ENCODE measurements at places on chromosomes 3 and 15.
A peak's percentile ranks its signal among the peaks of the same experiment; 100 is the strongest.

DNA sequence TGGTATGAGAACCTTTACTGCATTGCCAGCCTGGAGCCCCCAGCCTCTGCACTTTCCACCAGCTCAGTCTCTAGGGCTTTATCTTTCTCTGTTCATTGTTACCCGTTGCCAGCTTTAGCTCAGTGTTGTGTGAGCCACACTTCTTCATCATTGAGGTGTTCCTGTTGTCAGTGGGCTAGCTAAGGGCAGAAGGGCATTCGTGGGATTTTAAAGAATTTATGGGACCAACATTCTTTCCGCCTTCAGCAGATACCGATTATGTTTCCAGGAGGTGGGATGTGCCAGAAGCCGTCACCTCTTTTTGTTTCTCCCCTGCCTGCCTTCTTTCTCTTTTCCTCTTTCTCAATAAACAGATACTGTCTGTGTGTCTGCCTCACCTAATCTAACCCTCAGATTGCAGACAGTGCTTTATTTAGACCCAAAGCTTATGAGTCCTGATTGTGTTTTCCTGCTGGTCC, 64.5 kb downstream of the PGPEP1L start:
- no peak for DNase-seq

DNA sequence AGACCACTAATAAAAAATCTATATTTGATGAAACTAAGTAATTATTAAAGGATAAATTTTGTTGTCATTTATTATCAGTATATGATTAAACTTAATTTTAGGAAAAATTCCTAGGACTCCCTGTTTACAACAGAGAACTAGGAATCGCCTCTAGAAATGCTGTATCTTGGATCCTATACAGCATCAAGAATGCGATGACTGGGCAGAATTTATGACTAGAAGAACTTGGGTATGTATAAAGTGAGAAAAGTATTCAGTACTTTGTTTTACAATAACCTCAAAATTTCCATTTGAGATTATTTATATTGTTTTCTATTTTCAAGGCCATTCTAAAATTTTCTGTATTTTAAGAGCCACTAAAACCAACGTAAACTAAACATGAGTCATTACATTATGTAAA, 82.3 kb upstream of the AGTR1 start:
- DNase-seq: no peak

DNA sequence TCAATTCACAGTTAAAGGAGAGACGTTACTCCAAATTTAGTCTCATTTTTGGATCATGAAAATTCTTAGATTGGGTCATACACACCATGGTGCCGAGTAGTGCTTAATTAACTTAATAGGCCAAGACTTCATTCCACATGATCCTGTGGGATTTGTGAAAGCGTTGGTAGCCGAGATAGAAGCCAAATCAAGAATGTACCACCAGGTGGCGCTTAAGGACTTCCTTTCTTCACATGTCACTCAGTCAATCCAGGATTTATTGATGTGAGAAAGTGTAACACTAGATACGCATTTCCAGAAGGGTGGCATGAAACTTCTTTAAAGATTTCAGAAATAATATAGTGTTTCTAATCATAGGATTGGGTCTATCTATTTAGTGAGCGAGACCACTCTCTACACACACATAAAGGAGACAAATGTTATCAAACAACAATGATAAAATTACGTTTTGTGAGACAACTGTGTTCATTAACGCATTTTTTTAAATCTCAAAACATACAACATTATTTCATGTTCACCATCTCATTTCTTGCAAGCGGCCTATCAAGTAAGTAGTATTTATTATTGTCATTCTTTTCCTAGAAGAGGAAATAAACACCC, 436.1 kb downstream of the CHL1 start:
- DNase-seq: no peak

DNA sequence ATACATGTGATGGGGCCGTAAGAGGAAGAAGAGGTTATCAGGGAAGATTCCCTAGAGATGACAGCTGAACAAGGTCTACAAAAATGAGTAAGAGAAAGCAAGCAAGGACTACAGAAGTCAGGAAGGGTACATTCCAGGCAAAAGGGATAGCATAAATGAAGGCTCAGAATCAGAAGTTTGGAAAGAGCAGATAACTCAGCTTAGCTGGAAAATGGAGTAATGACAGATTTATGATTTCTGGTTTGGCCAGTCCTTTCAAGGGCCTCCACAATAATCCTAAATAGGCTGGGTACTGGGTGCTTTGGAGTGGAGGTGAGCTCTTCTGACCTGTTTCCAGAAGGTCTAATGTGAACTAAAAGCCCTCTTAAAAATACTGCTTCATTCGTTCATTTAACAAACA, 110.7 kb downstream of the MYO5A start:
- no peak for DNase-seq

GRCh38 chr15:68578175-68578979, 416 bp upstream of the CORO2B start:
- peak; percentile 19 for DNase-seq

DNA sequence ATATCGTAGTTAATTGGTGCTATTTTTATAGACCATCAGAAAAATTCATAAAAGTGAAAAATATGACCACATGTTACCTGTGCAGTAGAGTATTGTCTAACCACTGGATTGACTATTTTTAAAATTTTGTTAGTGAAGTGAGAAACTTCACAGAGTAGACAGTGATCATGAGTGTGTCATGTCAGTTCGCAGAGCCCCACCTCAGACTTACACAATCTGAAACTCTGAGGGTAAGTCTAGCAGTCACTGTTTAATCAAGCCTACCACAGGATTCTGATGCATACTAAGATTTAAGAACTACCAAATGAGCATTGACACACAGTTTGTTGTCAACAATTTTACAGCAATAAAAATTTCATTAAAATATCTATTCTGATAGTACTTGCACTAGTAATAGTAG, 552.9 kb upstream of the SUCLG2 start:
- DNase-seq: no peak

DNA sequence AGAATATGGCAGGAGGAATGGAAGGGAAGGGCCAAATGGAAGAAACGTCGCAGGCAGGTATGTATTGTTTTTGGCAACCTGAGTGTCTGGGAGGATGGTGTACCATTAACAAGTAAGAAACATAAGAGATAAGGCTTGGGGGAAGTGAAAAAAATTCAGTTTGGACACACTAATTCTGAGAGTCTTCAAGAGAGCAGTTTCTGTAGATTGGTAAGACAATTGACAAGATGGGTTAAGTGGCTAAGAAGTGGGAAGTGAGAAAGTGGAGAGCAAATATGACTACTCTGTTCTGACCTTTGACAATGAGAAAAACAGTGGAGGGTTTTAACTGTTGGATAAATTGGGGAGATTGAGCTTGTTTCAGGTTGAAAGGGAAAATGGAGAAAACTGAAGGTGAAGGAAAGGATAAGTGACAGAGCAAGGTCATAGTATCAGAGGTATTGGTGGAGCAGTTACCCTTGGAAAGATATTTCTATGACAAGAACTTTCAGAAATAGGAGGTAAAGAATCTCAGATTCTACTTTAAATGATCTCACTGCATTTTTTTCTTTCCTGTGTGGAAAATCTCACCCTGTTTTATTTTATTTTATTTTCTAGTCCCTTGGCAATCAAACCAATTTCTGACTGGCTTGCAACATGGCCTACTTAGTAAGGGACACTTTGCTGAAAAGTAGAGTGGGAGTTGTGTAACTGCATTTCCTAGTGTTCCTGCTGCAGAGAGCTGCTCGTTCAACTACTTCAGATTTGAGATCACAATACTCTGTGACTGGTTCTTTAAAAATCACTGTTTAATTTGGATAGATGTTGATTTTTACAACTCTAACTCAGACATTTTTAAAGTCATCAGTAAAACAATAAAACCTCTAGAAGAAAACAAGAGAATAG, 23.1 kb upstream of the GABPB1 start:
- no peak for DNase-seq

- DNase-seq: no peak
Observed at GRCh38 chr3:193813501-193813830, 220.5 kb downstream of the OPA1 start.

DNA sequence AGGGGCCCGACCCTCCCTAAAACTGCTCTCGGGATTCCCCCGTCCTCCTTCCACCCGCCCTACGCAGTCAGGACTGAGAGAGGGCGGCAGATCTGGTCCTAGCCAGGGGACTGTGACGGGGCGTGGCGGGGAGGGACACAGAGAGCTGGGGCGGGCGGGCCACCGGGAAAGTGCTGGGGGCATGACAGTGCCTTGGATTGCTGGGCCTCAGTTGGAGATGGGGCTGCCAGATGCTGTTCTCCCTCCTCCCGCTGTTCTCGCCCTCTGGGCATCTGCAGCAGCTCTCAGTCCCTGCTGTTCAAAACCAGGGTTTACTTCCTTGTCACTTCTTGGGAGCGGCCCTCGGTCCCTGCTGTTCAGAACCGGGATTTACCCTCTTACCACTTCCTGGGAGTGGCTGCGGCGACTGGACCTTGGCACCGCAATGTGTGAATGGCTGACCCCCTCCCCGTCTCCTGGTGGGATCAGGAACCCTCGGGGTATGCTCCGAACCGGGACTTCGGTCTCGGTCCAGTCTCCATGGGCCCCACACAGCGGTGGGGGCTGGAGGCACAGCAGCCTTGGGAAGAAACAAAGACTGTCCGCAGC, 1.8 kb upstream of the RPP25 start:
- DNase-seq: no peak

DNA sequence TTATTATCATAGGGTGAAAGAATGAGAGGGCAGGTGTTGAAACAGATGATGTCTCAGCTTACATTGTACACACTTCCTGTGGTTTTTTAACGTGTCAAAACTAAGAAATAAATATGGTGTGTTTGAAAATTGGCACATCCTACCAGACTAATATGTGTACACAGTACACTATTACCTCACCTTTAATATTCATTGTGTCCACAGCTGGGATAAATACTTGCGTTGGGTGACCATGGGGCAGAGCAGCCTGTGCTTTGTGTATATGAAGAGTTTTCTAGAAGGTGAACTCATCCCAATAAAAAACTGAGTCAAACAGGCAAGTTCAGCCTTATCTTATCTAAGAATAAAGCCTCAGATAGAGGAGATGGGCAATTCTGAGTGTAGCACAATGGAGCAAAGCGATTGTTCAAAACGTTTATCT, 17.3 kb downstream of the SUCNR1 start:
- DNase-seq: no peak

DNA sequence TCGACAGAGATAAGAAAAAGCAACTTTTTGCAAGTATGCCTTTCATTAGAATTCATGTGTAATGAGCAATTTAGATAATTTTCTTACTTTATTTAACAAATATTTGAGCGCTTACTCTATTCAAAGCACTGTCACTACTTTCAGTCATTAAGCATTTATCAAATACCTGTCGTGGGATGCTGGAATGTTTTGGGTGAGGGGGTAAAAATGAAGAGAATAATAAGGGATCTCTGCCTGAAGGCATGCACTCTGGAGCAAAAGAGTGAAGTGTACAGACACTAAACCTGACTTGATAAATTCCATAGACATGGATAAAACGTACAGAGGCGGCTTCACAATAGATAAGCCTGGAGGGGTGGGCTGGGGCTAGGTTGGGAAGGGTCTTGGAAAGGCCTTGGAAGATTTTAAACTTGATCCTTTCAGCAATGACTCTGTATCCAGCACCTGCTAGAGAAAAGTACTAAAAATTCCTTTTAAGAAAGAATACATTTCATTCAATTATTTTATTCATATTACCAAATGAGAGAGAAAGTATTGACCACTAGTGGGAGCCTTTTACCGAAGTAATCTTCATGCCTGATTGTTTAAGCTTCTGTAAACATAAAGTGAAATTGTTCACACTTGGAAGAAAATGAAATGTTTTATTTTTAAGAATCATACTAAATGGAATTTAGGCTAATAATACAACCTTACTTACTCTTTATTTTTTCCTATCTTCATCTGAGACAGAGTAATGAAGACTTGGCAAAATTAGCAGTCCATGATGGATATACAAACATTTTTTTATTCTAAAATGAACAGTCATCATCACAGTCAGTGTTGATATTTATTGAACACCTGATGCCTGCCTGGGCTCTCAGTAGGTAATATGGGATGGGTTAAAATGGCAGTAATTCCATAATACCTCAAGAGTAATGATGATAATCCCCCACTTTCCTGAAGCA, 113.2 kb downstream of the PPP2R3A start:
- peak; percentile 52 for DNase-seq

DNA sequence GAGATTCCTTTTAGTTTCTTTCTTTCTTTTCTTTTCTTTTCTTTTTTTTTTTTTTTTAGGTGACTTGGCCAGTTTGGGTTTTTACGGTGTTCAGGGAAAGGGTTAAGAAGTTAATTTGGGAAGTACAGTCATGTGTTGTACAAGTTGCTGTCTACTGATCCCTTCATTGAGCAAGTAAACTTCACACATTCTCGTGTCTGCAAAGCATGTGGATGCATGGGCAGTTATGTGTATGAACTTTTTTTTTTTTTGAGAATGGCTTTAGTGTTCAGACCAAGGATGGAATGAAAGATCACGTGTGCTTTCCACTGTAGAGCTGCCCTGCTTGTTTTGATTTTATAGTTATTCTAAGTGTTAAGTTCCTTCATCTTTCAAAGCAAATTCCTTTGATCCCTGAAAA, 132.3 kb downstream of the PGPEP1L start:
- DNase-seq: no peak

DNA sequence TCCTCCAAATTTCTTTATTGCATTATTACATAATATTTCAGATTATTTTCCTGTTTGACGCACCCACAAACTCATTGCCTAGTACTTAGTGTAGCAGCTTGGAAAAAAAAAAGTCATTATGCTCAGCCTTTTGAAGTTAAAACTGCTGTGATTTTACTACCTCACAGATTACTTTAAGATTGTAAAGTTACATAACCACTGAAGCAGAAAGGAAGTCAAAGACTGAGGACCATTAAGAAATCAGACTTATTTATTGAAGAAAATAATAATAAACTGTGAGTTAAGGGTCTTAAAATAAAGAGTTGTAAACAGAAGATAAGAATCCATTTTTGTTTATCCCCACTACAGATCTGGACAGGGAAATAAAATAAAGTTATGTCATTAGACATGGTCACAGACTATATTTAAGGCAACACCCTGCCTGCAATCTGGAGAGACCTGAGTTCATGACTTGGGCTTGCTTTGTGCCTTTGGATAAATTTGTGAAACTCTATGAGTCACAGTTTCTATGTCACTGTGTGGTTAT, 212.1 kb upstream of the ROBO2 start:
- DNase-seq: no peak

DNA sequence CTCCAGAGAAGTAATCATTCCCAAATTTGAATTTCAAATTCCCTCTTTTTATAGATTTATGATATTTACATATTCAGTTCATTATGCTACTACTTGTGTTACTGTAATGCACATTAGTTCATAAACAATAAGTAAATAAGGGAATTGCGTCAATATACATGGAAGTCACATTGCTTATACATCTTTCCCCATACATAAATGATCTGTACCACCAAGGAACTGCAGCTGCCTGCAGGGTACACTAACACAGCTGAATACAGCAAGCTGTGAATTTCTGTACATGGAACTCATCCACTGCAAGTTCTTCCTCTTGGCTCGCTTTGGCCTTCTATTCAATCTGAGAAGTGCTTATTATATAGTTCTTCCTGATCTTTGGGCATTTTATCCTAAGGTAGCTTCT, 15.5 kb downstream of the CASR start:
- no peak for DNase-seq

GRCh38 chr3:135226057-135226456, 431.0 kb downstream of the EPHB1 start:
- DNase-seq: no peak
